Fibroblast of skin of left quadriceps (primary cell): ENCODE measurements at places on chromosomes 16 and 17.

DNA sequence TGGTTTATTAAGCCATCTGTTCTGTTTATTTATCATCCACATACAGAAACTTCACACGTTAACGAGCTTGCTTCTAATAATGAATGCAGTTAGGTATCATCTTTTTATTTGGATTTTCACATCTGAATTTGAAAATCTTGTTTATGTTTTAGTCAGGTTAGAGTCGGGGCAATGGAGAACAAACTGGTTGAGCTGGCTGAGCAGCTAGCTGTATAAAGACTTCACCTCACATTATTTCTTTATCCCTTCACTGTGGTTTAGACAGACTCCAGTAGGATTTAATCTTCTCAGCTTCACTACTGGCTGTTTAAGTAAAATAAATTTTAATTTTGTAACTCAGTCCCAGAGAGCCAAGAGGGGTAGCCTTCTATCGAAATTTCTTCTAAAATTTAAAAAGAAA is 415.9 kb downstream of the RBFOX1 start:
- no peak for DNase-seq

- no peak for DNase-seq
Observed at GRCh38 chr16:3904875-3905274, 24.4 kb upstream of the CREBBP start.

- DNase-seq, result no peak
Observed at GRCh38 chr17:39209317-39210092, 9.4 kb downstream of the RPL19 start.

- DNase-seq, result no peak
Observed at GRCh38 chr16:88451586-88452481, 1.2 kb upstream of the ZFPM1 start.

GRCh38 chr17:80942423-80943345 is 49.0 kb upstream of the CHMP6 start:
- DNase-seq, result peak; percentile 49

- DNase-seq, result no peak
Observed at GRCh38 chr16:16045879-16046278, 96.5 kb downstream of the ABCC1 start.

- no peak for DNase-seq
Observed at GRCh38 chr16:23833960-23834685, 1.7 kb upstream of the PRKCB start.

- DNase-seq, result no peak
Observed at GRCh38 chr17:13597723-13598347, 3.9 kb downstream of the HS3ST3A1 start.

DNA sequence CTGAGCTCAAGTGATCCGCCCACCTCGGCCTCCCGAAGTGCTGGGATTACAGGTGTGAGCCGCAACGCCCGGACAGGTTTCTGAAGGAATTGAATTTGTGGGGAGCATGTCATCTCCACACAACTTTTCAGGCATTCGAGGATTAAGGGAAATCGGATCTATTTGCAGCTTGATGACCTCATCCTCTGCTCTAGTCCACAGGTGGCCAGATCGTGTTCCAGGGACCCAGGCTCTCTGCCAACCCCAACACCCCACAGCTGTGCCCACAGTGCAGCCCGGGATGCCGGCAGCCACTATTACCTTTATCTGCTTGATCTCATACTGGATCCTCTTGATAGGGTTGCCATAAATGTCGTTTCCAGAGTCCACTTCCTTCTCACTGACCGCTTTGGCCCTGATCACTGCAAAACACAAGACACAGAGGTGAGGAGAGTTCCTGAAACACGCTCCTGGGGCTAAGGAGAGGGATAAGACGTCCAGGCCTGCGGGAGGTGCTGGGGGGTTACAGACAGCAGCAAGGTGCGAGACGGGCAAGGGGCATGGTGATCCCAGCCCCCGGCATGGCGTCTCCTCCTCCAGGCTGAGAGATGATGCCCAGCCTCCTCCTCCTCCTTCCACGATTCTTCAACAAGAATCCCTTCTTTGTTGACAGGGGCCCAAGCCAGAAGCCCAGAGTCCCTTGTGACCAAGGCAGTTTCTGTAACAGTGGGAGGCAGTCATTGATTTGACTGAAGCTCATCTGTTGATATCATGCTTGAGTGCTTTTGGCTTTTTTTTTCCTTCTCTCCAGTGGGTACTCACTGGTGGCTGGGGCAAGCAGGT is 29.3 kb downstream of the CEP295NL start:
- DNase-seq, result no peak

- no peak for DNase-seq
Observed at GRCh38 chr16:70696952-70697593, 11.2 kb upstream of the MTSS2 start.

DNA sequence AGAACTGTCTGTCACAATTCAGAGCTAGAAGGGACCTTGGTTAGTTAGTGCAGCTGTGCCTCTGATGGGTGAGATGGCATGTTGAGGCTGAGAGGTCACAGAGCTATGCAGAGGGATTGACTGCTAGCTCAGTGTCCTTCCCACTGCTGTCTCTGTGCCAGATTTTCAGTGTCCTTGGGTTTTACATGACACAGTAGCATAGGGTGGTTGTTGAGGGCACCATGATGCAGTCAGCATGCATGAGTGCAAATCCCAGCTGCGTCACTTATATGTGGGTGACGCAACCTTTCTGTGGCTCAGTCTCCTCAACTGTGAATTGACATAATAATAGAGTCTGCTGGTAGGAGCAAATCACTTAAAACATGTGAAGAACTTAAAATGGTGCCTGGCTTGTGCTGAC is 2.7 kb downstream of the MT1A start:
- DNase-seq, result no peak

DNA sequence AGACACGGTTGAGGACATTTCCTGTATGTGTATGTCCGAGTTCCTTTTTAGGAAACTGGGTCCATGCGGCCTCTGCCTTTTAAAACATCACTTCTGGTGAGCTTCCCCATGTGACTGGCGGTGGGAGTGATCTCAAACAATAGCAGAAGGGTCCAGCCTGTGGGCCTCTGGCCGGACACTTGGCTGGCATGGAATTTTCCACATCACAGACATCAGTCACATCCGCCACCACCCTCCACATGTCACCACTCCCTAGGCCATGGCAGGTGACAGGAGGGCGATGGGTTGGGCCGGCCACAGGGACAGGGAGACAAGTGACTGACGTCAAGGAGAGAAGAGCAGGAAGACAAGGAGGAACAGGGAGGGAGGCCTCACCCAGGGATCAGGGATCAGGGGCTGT is 83.7 kb downstream of the DNAH17 start:
- no peak for DNase-seq

DNA sequence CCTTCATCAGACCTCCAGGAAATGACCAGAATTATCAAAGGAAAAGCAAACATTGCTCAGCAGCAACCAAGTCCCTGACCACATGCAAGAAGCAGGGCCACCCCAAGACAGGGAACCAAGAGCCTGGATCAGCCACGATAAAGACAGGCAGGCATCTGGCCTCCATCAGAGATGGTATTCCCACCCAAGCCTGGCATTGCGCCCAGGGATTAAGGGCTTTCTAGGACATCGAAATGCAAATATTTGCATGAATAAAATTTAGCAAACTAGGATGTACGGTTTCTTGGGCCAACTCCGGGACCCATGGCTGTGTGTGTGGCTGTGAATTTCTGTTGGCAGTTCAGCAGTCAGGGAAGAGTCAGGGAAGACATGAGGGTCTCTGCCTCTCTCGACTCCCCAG is 241.4 kb upstream of the DYNLRB2 start:
- peak; percentile 46 for DNase-seq

- no peak for DNase-seq
Observed at GRCh38 chr17:34242587-34243363, 12.3 kb upstream of the CCL2 start.

DNA sequence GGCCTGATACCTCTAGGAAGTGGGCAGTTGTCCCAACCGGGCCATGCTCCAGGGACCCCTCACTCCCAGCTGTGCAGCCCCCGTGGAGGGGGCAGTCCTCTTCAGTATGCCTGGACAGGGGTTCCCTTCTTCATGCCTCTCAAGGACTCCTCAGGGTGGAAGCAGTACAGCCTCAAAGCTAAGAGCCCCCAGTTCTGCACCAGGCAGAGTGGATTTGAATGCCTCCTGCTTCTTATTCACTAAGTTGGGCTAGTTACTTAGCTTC is 23.9 kb upstream of the ST6GALNAC1 start:
- DNase-seq, result no peak

DNA sequence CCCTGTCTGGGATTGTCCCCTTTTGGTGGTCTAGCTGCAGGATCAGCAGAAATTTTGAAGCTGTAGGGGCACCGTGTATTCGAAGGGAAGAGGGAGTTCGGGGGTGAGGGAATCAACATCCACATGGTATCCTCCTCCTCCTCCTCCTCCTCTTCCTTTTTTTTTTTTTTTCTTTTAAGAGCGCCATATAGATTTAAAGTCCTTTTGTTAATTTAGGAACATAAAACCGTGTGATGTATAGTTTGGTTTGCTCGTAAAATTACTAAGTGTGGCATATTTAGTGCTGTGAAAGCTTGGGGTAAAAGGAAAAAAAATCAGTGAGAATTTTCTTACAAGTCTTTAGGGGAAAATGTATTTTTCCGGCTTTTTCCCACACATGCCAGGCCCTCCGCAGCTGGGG is 50.1 kb upstream of the GSE1 start:
- no peak for DNase-seq

DNA sequence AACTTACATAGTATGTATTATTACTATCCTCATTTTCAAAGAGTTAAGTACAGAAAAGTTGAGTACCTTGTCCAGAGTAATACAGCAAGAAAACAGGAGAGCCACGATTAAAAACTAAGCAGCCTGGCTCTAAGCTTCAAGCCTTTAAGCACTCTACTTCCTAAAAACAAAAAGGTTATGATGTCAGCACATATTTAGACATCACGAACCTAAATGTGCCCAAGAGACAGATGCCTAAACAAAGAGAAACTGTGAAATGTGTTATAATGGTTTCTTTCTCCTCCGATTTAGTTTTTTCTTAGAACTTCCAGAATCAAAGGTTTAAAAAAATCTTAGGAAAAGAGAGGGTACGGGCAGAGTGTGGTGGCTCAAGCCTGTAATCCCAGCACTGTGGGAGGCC is 151.0 kb downstream of the VPS53 start:
- DNase-seq, result no peak

GRCh38 chr17:37696366-37696765 is 48.5 kb downstream of the HNF1B start:
- DNase-seq, result no peak

GRCh38 chr16:7338826-7339225 is 6.2 kb downstream of the RBFOX1 start:
- DNase-seq, result no peak

- DNase-seq, result no peak
Observed at GRCh38 chr17:31623990-31624389, 232.5 kb downstream of the RAB11FIP4 start.

DNA sequence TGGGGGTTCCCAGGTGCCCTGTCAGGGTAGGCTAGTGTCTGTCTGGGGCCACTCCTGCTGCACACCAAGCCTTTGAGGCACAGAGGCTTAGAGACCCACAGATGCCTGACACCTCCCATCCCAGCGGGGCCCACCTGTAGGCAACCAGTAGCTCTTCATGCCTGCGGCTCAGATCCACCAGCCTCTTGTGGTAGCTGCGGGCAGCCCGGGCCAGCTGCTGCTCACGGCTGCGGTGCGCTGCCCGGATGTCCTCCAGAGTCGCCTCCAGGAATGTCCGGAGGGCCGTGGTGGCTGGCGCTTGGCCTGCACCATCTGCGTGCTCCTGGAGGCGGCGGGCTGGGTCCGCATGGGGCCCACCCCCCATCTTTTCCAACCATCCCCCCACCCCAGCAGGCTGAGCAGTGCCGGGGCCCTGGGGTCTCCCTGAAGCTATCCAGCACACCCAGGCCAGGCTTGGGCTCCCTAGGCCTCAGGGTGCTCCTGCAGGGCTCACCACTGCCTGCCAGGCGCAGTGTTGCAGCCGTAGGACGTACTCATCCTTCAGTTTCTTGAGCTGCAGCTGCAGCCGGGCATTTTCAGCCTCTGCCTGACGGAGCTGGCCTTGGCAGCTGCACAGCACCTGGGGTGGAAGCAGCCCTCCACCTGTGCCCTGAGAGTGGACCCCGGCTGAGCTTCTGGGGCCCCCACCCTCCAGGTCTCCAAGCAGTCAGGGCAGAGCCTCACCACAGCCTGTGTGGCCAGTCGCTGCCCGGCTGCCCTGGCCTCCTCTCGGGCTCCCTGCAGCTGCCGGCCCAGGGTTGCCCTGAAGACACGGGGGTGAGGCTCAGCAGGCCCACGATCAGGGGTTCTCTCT is 1.8 kb downstream of the CCDC78 start:
- DNase-seq, result no peak

- no peak for DNase-seq
Observed at GRCh38 chr17:49132317-49132698, 261 bp upstream of the B4GALNT2 start.
